Mesenteric fat pad (tissue), 1 donor: ENCODE measurements at places on chromosomes 12 and 14. TPM values are rescaled to one million over a fixed set of nuclear protein-coding genes. Genes with fewer than 3 reads are reported as not detected.

Gene MYF6
- total RNA-seq, result not detected

Gene FRS2
- total RNA-seq, result 37.8 TPM

Gene SYT1
- total RNA-seq, result 0.87 TPM

Gene GALNT6
- total RNA-seq, result 8.3 TPM

Gene BCL11B
- 0.67 TPM for total RNA-seq

Gene IGF1
- total RNA-seq, result 415 TPM

Gene CABP1
- 5.5 TPM for total RNA-seq

Gene TMED8
- 15.3 TPM for total RNA-seq

Gene OR6C2
- not detected for total RNA-seq

Gene ASPG
- total RNA-seq, result 1.1 TPM

Gene GLI1
- total RNA-seq, result 0.13 TPM

DNA sequence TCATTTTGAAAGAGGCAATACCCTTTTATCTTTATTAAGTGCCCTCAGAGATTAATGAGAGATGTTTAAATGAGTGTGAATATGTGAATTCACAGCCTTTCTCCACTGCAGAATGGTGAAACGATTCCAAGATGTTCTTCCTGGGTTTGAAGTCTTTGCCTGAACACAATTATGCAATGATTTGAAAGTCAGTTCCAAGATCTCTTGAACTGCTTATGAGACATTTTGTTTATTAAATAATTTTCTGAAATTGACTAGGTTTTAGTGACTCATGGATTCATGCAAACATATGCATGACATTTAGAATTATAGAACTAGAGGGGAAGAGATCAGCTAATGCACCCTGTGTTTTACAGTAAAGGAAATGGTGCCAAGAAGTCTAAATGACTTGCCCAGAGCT, 118.1 kb upstream of the SLC38A2 start:
- no peak for DNase-seq

- peak; percentile 81 for DNase-seq
Measured at GRCh38 chr12:130829391-130830245, 9.4 kb downstream of the STX2 start.

GRCh38 chr12:65868878-65869277, 44.6 kb downstream of the HMGA2 start:
- DNase-seq, result no peak

- no peak for DNase-seq
Measured at GRCh38 chr14:71403656-71404055, 496.4 kb downstream of the PCNX1 start.

DNA sequence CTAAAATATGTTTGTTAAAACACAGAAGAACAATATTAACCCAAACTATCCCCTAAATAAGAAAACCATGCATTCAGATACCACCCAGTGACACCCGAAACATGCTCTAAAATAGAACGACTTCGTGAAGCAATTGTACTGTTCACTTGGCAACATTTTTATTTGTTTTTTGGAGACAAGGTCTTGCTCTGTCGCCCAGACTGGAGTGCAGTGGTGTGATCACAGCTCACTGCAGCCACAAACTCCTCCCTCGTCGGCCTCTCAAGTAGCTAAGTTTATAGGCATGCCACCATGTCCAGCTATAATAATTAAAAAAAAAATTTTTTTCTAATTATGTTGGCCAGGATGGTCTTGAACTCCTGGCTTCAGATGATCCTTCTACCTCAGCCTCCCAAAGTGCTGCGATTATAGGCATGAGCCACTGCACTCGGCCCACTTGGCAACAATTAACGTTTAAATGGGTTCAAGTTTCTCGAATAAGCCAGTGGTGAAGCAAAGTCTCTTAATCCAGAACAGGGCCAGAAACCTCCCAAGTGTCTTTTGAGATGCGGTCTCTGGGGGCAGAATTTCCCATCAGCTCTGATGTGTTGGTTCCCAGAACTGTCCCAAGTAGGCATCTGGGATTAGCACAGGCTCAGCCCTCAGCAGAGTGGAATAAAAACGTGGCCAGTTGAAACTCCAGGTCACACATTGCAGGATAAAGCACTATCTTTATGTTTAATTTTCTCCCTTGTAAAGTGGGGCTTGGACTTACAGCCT, 74.5 kb downstream of the TMCC3 start:
- no peak for DNase-seq

DNA sequence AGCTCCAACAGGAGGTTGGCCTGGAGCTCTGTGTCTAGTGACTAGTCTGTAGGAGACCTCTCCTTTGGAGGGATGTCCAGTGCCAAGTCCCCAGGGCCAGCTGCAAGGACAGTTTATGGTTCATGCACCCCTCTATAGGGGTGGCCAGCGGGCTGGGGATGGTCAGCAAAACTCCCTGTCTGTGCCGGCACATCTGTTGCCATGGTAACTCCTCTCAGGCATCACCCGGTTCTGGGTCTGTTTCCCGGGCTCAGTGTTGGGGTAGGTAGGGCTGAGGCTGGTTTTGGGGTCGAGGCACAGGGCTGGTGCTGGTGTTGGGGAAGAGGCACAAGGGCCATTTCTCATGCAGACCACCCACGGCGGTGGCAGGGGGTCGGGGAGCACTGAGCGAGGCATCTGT, 196.8 kb downstream of the RBM19 start:
- no peak for DNase-seq

DNA sequence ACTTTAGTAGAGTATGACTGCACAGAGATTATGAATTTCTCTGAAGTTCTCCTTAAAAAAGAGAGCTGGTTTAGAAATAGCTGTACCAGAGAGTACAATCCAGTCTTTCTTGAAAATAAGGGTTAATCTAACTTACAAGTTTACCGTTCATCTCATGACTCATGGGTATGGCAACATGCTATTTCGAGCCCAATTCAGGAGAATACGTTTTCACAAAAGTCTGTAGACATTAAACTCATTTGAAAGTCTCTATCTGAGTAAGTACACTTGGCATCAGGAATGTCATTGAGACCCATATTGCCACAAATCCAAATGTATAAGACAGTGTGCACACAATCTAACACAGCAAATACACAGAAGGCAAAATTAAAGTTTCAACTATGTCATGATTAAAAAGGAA, 160.5 kb downstream of the PIK3C2G start:
- DNase-seq, result no peak

DNA sequence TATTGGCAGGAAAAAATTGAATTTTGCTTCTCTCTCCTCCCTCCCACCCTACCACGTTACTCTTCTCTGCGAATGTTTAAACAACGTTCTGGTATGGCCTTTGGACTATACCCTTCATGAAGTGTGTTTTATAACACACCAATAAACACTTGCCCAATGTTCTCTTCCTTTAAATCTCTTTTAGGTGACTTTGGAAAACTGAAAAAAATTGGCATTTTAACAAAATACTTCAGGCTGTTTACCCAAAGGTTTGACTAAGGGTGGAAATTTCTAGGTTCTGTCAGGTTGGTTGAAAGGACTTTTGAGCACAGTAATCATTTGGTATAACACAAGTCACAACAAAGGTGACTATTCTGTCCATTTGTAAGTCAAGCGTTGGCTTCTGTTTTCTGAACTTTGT, 446.8 kb downstream of the AEBP2 start:
- DNase-seq, result no peak

DNA sequence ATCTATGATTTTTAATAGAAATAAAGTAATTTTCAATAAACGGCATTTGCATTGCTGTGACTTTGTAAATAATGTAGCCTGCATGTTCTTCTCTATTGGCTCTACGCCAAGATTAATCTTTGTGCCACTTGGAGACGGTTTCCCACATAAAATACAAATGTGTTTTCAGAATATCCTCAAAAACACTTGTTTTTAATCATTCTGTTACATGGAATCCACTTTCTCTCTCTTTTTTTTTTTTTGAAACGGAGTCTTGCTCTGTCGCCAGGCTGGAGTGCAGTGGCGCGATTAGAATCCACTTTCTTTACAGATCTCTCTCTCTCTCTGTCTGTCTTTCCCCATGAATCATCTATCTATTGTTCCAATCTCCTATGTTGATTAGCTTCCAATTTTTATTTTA, 22.8 kb upstream of the SSPN start:
- DNase-seq, result no peak

GRCh38 chr14:27175489-27175888, 577.7 kb upstream of the NOVA1 start:
- DNase-seq, result no peak

GRCh38 chr12:39287817-39288216, 155.1 kb downstream of the KIF21A start:
- DNase-seq, result no peak

- no peak for DNase-seq
Measured at GRCh38 chr12:90261283-90261682, 552.6 kb upstream of the ATP2B1 start.

GRCh38 chr14:23045419-23046357, 3.7 kb downstream of the PSMB11 start:
- DNase-seq, result no peak

- DNase-seq, result no peak
Measured at GRCh38 chr12:131266591-131267467, 313.1 kb downstream of the ADGRD1 start.

DNA sequence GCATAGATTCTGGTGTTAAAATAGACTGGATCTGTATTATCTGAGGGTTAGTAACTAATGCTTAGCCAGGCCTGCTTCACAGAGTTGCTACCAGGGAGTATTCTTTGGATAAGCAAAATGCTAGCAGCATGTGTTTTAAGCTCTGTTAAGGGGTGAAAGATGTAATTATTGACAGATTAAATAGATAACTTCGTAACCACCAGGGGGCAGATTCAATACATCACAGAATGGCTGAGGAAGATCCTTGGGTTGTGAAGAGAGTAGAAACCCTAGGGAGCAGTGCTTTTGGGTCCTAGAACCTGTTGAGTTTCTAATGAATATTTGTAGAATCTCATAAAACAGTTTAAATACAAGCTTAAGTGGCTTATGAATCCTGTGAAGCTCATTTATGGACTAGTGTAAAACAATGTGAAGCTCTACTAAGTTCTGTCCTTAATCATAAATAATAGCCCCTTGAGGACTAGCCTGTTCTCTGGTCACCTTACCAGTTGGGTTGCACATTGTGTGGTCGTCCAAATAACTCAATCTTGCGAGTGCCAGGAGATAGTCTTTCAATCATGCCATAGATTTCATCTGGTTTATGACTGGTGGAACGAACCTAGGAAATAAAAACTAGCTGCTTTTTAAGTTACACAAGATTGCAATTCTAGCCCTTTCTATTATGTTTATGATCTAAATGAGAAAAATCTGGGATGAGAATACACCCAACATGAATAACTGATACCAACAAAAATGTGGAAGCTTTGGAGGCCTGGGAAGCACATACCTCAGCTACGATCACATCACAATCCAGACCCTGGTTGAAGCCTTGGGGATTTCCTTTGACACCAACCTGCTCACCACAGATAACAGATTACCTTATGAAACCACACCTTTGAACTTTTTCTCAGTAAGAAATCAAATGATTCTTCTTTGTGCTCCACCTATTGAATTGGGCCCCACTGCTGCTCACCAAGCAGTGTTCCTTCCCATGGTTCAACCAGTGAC, 12.3 kb downstream of the METTL3 start:
- DNase-seq, result no peak

DNA sequence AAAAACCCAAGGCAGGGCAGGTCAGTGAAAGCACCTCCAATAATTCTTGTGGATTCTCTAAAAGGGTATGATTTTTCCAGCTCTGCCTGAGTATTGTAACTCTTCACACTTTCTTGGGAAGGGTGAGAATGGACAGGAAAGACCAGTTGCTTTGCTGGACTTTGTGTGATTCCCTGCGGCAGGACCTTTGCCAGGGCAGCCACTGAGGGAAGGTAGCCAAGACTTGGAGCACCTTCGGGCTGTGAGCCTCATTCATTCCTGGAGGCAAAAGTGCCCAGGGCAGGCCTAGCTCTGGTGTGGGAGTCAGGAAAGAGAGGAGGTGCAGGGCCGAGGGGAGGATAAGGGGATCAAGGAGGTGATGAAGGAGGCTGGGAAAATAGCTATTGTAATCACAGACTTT, 80.2 kb downstream of the VCPKMT start:
- no peak for DNase-seq

DNA sequence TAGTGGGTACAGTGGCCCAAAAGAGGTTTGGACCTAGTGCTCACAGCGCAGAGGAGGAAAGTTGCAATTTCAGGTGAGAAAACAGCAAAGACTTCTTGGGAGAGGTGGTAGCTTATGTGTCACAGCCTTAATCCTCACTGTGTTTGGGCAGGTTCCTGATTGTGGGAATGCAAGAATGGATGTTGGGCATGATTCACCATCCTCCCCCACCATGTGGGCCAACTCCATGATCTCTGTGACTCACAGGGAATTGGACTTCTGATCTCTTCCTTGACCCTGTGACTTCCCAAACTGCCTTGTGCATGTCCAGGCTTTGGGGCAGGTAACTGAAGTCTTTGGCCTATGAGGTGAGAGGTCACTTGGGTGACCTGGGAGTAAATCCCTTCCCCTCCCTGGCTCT, 1.8 kb upstream of the CHST11 start:
- no peak for DNase-seq

DNA sequence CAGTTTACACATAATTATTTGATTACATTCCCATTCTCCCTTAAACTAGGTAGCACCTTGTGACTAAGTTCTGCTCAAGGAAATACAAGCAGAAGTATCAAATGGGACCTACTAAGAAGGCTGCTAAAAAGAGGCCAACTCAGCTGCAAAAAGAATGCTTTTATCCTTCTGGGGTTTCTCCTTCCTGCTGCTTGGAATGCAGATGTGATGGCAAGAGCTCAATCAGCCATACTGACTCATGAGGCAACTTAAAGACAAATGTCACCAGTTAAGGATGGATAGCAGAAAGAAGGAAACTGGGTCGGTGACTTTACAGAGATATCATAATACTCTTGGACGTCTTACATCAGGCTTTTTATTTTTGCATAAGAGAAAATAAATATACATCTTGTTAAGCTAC, 38.0 kb upstream of the RAP1B start:
- DNase-seq, result no peak

DNA sequence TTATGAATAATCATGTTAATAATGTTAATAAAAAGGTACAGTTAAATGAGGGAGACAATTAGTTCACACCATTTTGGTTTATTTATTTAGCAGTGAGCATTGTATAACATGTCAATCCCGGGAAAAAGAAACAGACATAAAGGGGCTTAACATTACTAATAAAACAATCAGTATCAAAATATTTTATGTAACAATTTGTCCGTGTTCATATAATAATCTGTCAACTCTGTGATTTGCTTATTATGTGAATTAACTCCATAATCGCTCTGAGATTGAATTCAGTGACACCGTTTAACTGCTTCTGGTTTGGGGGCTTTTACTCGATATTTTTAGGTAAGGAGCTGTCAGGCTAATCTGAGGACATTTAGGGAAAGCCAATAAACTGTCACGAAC, 95.8 kb upstream of the HMGA2 start:
- DNase-seq, result no peak

- no peak for DNase-seq
Measured at GRCh38 chr12:46158501-46158900, 110.3 kb downstream of the SLC38A1 start.

- DNase-seq, result no peak
Measured at GRCh38 chr12:106154751-106155273, 16.1 kb upstream of the NUAK1 start.

DNA sequence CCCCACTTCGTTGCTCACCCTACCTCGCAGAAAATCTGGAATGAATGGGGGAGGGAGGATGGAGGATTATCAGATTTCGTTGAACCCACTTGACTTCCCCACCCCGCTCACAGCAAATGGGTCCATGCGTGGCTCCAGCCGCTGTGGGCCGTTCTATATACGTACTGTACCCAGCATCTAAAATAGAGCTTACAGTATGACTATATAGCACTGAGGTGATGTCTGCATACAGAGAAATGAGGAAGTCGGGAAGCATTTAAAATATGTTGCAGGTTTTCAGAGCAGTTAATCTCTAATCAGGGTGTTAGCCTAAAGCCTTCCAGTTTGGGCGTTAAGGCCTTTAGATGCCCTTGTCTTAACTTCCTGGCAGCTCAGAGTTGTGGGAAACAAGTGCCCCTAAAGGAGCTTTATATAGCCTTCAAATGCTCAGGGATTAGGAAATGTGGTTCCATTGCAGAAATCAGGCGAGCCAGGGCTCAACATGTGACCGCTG, 1.4 kb downstream of the BICDL1 start:
- DNase-seq, result no peak
